Transverse colon (tissue), 4 donors: ENCODE measurements at places on chromosomes 12 and 14.

DNA sequence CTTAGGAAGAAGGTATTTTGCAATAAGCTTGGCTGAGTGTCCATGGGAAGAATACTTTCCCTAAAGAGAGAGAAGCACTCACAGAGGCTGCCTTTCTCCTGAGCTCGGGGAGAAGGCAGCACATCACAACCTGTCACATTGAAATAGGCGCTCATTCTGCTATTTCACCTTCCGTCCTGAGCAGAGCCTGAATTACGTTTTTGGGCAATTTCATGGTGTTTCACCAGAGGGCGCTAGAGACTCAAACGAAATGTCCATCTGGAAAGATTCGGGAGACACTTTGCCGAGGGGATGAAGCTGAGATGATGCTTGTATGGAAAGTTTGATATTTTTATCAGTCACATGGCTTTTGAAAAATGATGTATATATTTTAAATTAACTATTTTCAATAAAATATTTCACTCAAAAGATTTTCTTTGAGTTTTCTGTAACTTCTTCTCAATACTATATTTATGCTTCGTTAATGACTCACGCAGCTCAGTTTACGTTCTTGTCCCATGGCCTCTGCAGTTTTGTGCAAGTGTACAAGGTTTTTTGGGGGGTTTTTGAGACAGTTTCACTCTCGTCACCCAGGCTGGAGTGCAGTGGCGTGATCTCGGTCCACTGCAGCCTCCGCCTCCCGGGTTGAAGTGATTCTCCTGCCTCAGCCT lies 17.4 kb upstream of the B4GALNT3 start:
- DNase-seq, result peak; percentile 46

DNA sequence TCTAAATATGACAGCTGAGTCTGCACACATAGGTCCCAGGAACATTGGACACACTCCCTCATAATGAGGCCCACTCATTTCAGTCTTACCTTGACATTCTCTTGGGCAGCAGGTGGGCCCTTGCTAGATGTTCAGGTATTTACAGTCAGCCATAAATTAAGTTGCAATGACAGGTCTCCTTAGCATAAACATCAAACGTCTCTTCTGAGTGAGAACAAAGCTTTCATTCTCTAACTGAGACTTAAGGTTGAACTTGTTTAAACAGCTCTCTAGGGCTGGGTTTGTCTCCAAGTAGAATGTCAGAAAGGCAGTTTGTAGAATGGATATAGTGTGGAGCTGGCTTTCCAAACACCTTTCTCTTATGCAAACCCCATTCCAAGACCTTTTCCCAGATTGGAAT lies 10.3 kb downstream of the ACVR1B start:
- DNase-seq, result peak; percentile 43

DNA sequence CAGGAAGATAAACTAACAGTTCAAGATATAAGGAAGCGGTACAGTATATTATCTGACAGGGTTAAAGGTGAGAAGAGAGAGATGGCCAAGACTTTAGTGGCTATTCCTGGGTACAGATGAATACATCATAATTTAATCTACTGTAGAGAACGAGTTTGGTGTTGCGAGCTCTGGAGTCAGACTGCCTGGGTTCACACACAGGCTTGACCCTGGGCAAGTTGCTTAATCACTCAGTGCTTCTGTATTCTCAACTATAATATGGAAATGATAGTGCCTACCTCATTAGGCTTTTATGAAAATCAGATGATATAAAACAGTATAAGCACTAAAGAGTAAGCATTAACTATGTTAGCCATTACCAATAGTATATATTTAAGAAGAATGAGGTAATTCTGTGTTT lies 3.5 kb downstream of the PPM1H start:
- no peak for DNase-seq

DNA sequence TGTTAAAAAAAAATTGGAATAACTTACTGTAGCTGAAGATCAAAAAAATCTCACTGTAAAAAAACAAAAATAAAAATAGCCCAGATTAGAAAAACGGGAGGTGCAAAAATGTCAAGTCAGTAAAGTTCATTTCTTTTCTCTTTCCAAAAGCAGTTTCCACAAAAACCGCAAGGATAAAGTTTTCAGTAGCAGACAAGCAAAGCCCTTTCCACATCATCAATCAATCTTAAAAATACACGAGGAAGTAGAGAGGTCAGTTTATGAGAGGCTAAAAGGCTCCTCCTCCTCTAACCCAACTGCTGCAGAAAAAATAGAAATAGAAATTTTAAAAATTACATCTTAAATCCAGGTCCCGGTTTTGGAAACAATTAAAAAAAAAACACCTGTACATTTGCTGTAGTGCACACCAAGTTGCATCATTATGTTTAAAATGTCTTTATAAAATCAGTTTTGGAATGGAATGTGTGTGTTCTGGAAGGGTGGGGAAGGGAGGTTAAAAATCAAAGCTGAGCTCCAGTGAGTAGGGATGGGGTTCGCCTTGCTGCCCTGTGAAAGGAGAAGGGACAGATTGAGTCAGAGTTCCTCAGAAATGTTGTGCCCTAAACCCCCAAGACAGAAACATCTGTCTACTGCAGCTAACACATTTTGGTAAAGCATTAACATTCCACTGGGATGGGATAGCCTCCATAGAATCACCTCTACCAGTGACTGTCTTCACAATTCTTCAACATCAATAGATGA lies 5.8 kb downstream of the HNRNPC start:
- DNase-seq, result no peak

GRCh38 chr14:103257211-103257962 lies 76.7 kb upstream of the EIF5 start:
- DNase-seq, result no peak

DNA sequence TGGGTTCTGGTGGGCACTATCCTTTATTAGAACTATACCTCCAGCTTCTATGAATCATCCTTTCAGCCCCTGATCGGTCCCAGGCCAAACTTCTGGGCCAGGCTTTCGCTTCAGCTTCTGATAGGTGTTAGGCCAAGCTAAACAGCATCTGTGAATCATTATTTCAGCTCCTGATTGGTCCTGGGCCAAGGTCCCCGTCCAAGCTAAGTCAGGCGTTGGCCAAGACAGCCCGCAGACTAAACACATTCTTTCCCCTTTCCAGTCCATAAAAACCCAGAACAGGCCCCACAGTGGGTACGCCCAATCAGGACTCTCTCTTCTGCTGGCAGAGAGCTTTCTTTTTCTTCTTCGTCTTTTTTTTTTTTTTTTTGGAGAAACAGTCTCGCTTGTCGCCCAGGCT lies 1808.9 kb upstream of the SEL1L start:
- DNase-seq, result no peak

- DNase-seq, result no peak
Observed at GRCh38 chr12:117897372-117898161, 71.2 kb downstream of the KSR2 start.

- DNase-seq, result peak; percentile 10
Observed at GRCh38 chr14:36771028-36771640, 109.5 kb downstream of the PAX9 start.

DNA sequence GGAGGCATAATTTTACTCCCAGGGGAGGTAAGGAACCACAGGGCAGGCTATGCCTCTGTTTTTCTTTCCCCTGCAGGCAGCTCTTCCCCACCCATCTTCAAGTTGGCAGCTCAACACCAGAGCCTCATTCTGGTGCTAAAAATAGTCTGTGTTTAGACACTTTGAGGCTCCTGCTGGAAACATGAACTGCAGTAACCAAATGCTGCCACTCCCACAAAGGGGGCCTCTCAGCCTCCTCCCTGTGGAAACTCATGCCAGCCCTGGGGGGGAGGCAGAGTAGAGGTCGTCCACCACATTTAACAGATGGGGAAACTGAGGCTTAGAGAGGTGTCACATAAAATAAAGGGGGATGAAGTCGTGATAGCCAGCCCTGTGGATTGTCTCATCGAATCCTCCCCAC lies 61.4 kb downstream of the WSCD2 start:
- DNase-seq, result no peak

GRCh38 chr12:16349131-16349460 lies 1.7 kb downstream of the MGST1 start:
- DNase-seq, result peak; percentile 67

GRCh38 chr12:9319044-9319841 lies 111.0 kb upstream of the PZP start:
- no peak for DNase-seq

GRCh38 chr14:60647081-60647836 lies 2.0 kb downstream of the SIX1 start:
- no peak for DNase-seq

DNA sequence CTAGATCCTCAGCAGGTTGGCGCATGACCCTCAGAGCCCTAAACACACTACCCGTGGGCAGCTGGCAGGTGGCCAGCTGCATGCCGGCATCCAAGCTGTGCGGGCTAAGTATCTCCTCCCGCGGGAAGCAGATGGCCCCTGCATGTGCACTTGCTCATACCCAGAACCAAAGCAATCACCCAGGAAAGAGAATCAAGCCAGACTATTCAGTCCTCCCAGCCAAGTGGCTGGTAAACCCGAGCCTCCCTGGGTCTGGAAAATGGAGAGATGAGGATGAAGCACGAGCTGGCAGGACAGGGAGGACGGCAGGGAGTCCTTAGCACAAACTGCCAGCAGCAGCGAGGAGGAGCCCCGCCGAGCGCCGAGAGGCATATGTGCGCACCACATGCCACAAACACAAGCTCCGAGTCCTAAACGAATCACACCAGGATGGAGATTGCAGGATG lies 139.7 kb downstream of the RIMBP2 start:
- DNase-seq, result no peak

DNA sequence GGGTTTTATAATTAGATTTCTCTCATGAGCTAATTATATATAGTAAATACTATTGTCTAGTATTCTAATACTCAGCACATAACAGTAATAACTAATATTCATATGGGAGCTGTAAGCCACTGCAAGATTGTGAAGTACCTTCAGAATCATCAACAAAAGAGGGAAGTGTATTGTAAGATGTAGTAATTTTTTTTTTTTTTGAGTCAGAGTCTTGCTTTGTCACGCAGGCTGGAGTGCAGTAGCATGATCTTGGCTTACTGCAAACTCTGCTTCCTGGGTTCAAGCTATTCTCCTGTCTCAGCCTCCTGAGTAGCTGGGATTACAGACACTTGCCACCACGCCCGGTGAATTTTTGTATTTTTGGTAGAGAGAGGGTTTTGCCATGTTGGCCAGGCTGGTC lies 3.1 kb downstream of the GPR33 start:
- DNase-seq, result no peak

GRCh38 chr14:70660967-70661893 lies 19.5 kb downstream of the TTC9 start:
- DNase-seq, result peak; percentile 39

- DNase-seq, result no peak
Observed at GRCh38 chr12:8644345-8645248, 18.0 kb downstream of the MFAP5 start.

GRCh38 chr12:6996040-6996441 lies 22.2 kb downstream of the LPCAT3 start:
- no peak for DNase-seq

GRCh38 chr12:50458606-50459005 lies 46.2 kb upstream of the DIP2B start:
- no peak for DNase-seq

DNA sequence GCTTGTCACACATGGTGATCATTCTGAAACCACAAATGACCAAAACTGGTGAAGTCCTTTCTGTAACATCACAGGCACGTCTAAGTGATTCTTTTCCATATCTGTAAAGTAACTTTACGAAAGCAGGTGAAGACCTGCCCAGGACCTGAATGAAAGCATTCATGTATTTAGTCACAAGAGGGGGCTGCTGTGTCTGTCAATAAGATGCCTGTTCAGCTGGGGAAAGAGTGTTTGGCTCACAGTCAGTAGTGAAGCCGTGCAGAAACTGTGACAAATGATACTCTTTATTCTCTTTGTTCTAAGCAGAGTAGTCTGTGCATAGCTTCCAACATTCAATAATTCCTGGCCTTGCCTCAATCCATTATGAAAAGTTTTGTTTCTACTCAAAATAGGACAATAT lies 373.5 kb upstream of the OR4E1 start:
- DNase-seq, result no peak

DNA sequence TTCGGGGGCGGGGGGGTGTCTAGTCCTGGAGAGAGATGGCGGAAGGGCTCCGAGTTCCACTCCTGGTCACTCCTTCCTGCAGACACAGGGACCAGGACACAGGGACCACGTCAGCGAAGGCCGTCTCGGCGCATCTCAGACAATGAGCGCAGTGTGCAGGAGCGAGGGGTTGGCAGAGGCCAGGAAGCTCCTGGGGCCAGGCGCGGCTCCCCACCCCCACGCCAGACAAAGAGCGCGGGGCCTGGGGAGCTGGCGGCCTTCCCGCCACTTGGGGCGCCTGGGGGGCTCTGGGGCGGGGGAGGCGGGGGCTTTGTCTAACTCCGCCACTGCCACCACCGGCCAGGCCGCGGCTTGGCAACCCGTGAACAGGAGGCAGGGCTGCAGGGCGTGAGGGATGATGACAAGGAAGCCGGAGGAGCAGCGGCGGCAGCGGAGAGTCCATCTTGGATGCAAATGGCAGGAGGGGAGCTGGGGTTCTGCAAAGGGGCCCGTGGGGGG lies 2.2 kb downstream of the CDK2AP1 start:
- peak; percentile 63 for DNase-seq

GRCh38 chr14:60093080-60093479 lies 1.4 kb downstream of the PCNX4 start:
- DNase-seq, result no peak

DNA sequence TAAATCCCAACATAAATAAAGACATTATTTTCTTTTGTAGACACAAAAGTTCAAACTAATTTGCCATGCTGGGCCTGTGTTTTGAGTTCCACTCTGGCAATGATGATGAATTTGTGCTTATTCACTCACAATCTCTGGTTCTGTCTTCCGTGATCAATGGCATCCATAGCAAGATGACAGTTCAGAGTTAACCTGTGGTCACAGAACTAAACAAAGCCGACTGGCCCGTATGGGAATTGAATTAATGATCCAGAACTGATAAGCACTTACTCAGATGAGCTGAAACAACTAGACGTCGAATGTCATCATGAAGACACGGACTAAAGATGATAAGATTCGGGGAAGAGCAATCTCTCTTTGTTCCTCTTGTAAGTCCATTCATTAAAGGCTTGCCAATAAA lies 81.6 kb downstream of the CAPZA3 start:
- DNase-seq, result no peak

- DNase-seq, result no peak
Observed at GRCh38 chr12:115260762-115261675, 577.0 kb upstream of the TBX3 start.

GRCh38 chr14:93957751-93958566 lies 18.4 kb downstream of the ASB2 start:
- no peak for DNase-seq
